ENCODE measurements at places on chromosomes 1 and 21.

GRCh38 chr1:20192364-20192763 lies 6.0 kb upstream of the PLA2G2C start:
- DNase-seq = no peak

DNA sequence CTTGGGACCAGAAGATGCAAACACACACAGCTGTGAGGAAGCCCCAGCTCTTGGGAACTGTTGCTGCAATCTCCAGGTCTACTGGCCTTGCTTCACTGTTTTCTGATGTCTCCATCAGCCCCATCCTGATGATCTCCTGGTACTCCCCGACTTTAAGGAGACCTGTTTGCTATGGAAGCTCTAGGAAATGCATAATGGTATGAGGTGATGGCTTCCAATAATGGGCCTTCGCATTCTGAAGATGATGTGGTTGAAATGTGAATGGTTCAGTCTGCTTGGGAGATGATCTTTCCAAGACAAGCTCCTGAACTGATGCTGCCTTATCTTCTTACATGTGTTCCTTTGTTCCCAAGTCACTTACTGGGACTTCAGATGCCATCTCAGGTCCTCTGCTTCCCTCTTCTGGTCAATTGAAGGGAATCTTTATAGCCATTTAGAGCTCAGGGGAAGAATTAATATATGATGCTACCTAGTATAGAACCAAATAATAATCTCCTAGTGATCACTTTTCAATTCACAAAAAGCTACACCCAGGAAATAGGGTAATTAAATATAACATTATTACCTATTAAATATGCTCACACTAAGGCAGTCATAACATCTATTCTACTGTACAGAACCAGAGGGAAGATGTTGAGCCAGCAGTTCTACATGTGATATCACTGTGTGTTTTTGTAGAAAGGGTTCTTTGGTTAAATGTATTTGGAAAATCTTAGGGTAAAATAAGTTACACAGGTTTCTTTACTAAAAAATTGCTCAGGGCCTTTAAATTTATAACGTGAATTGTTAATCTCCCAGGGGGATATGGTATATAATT lies 73.9 kb upstream of the VTCN1 start:
- no peak for DNase-seq

DNA sequence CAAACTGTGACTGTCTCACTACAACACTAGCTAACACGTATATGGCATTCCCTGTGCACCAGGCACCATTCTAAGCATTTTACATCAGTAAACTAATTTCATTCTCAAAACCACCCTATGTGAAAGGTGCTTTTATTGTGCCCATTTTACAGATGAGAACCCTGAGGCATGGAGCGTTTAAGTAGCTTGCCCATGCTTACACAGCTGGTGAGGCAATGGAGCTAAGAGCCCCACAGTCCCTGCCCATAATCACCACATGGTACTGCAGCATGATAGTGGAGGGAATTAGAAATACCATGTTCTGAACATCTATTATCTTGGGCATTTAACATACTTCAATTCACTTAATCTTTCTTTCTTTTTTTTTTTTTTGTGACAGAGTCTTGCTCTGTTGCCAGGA lies 31.1 kb upstream of the KLHDC8A start:
- no peak for DNase-seq

- DNase-seq = no peak
Observed at GRCh38 chr1:150256198-150256553, 1.4 kb upstream of the CA14 start.

GRCh38 chr1:152325111-152325510 lies at the start of gene FLG:
TSS of gene FLG (minus strand) at chr1:152325239. CDS start at chr1:152315456, 9,783 bp downstream.
- DNase-seq = no peak

- no peak for DNase-seq
Observed at GRCh38 chr1:49597436-49597835, 426.3 kb downstream of the AGBL4 start.

- DNase-seq = no peak
Observed at GRCh38 chr1:56958526-56958925, 7.3 kb downstream of the C8B start.

- DNase-seq = no peak
Observed at GRCh38 chr1:9038881-9039760, 12.9 kb upstream of the SLC2A7 start.

DNA sequence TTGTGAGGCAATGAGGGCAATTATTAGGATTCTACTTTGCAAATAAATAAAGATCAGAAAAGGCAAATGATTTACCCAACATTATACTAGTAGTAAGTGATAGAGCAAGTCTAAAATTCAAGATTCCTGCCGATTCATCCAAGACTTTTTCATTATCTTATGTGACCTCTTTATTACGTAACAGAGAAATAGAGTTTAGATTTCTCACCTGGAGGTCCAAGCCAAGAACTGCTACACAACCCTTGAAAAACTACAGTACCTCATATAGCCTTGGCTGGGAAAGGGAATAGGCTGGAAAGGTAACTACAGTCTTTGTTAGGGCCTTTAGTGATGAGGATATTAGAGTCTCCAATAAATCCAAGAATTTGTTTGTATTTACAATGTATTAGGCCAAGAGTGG lies 13.3 kb downstream of the EEIG2 start:
- no peak for DNase-seq

DNA sequence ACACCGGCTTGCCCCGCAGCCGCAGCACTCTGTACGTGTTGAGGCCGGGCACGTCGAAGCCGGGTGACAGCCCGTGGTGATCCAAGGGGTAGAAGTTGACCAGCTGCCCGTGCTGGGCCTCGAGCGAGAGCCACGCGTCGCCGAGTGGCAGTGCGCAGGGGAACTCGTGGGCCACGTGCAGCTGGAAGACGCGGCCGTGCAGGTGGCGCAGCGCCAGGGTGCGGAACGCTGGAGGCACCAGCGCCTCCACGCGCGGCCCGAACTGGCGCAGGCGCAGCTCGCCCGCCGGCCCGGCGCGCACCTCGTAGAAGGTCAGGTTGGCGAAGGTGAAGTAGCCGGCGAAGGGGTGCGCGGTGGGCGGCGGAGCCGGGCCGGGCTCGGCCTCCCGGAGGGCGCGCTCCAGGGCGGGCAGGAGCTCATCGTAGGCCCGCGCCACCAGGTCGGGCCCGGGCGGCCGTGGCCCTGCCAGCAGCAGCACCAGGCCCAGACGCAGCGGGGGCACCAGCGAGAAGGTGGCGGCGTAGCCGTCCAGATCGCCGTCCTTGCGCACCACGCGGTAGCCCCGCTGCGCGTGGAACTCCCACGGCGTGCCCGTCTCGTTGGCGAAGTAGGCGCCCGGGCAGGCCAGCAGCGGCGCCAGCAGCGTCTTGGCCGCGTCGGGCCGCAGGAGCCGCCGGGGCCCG lies 19.5 kb downstream of the LACTBL1 start:
- no peak for DNase-seq

DNA sequence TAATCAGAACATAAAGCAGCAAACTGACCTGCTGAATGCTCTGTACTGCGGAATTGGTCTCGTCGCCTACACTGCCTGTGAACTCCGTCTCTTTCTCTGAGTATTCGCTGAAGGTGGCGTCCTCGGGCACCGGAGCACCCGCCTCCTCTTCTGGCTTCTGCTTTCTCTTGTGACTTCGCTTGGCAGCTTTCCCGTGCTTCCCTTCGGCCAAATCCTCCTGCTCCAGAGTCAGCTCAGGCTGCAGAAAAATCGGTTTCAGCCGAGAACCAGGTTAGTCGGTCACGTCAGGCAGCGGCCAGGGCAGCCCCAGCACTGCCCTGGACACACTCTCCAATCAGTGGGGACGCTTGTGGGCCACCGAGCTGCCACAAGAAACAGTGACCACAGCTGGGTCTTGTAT lies 35.8 kb upstream of the RIPK4 start:
- DNase-seq = no peak

GRCh38 chr1:248783367-248783766 lies 27.8 kb upstream of the LYPD8 start:
- no peak for DNase-seq

DNA sequence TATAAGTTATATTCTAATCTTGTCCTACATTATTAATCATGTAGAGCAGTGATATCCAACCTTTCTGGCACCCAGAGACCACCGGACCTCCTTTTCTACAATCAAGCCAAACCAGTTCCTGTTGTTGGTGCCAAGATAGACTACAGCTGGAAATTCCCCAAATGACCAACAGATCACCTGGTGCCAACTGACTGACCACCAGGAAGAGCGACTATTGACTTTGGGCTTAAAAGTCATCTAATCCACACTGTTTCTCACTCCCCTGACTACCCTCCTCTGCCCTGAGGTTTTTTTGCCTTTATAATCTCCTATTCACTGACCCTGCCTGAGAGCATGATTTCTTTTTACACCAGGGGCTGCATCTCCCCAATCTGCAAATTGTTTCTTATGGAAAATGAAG lies 425.2 kb downstream of the TTLL7 start:
- DNase-seq = no peak

GRCh38 chr1:2352897-2353550 lies 38.3 kb downstream of the MORN1 start:
- DNase-seq = no peak

DNA sequence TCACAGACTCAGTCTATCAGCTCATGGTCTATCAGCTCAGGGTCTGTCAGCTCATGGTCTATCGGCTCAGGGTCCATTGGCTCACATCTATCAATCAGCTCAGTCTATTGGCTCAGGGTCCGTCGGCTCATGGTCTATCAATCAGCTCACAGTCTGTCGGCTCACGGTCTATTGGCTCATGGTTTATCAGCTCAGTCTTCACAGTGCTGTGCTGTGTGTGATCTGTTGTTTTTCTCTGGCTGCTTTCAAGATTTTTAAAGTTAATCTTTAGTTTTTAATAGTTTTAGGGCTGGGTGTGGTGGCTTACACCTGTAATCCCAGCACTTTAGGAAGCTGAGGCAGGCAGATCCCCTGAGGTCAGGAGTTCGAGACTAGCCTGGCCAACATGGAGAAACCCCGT lies 14.4 kb downstream of the C1orf159 start:
- no peak for DNase-seq

DNA sequence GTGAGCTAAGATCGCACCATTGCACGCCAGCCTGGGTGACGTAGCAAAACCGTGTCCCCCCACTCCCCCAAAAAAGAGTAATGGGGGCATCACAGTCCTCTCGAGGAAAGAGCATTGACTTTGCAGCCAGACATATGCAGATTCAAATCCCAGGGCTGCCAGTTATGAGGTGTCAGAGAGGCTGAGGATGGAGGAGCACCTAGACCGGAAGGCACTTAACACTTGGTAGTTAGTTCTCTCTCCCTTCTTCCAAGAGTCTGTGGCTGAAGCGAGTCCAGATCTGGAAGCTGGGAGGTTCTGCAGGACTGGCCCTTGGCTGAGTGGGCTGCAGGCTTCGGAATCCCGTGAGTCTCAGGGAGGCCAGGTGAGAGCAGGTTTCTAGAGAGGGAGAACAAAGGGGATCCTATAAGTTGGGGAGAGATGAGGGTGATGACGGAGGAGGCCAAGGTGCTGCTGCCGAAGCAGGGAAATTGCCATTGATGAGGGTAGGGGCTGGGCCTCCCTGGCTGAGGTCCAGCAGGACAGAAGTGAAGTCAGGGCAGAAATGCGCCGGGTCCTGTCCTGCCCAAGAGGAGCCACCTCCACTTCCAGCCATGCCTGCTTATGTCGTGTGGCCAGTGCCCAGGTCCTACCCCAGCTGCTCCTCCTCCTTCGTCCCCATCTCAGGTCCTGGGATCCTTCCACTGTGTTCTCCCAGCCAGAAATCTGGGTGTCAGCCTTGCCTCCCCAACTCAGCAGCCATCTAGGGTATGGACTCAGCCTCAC lies 13.3 kb upstream of the SPOCD1 start:
- no peak for DNase-seq

- DNase-seq = no peak
Observed at GRCh38 chr1:199403531-199404116, 623.9 kb upstream of the NR5A2 start.

DNA sequence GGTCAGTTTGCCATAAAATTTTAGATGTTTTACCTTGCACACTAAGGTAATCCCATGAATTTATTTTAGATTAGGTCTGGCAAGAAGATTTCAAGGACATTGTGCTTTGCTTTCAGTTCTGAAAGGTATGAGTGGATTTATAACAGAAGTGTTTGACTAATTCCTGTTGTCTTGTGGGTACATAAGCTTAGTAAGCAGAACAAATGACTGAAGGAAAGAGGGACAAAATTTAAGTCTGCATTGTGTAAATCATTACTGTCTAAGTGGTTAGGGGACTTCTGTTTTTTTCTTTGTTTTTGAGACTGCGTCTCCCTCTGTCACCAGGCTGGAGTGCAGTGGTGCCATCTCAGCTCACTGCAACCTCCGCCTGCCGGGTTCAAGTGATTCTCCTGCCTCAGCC lies 60.1 kb downstream of the PKN2 start:
- no peak for DNase-seq

DNA sequence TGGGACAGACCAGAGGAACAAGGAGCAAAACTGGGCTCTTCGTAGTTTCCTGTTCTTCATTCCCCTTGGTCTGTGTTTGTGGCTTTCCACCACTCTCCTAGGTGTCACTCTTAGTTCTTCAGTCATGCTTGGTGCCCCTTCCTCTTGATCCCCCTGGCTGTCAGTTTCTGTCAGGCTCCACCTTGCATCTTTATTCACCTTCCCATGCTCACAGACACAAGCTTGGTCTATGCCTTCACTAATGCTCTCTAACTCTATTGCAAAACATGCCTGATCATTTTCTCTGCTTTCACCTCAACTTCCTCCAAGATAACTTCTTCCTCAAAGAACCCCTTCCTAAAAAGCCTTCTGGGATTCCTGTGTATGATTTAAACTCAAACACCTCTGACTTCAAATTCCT lies 122.9 kb downstream of the GLUL start:
- no peak for DNase-seq

DNA sequence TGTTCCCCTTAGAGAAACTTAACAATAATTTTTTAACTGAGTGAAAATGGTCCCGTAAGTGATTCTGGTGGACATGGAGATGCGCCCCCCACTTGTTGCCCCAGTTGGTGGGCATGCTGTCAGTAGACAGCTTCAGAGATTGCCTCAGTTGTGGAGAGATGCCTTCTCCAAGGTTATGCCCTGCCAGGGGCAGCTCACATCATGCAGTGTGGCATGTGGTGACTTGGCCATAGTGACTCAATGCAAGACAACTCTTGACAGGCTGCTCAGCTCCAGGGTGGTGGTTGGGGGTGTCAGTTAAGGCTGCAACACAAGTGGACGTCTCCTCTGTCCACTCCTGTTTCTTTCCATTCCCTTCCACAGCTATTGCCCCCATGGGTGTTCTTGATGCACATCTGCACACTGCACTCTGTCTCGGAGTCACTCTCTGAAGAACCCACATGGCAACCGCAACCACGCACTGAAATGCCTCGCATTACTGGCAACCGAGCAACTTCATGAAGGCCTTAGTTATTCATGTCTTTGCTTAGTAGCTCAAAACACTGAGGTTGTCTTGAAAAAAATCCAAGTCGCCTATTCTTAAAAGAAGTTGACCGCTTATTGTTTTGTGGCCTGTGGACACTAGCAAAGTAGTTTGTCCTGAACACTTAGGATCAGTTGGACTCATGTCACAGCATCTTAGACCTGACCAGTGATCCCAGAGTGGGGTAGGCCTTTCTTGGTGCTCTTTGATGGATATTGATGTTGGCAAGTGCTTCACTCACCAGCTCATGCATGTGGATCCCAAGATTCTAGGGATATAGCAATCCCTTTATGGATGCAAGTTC lies 54.8 kb upstream of the USP1 start:
- no peak for DNase-seq
